ENCODE measurements at places on chromosomes 3 and 15. TPM values are rescaled to one million over a fixed set of nuclear protein-coding genes. Genes with fewer than 3 reads are reported as not detected.

TM4SF1 gene
- 810 TPM for total RNA-seq

P2RY14 gene
- not detected for total RNA-seq

ACTC1 gene
- total RNA-seq, result not detected

PLA2G4E gene
- total RNA-seq, result not detected

GOLGA8O gene
- not detected for total RNA-seq

REC114 gene
- not detected for total RNA-seq

CFAP44 gene
- total RNA-seq, result 5.2 TPM

GRK7 gene
- not detected for total RNA-seq

RBMS3 gene
- total RNA-seq, result 24.0 TPM

CHSY1 gene
- 33.9 TPM for total RNA-seq

METTL6 gene
- total RNA-seq, result 19.6 TPM

CKMT1B gene
- total RNA-seq, result not detected

CD200R1L gene
- total RNA-seq, result not detected

SLC15A2 gene
- 0.29 TPM for total RNA-seq

MOBP gene
- 0.23 TPM for total RNA-seq

KCNMB3 gene
- total RNA-seq, result 2.1 TPM

PLD1 gene
- 47.6 TPM for total RNA-seq

CKMT1A gene
- total RNA-seq, result not detected

ECE2 gene
- total RNA-seq, result not detected

TF gene
- 0.12 TPM for total RNA-seq

UBA7 gene
- 46.2 TPM for total RNA-seq

RSRC1 gene
- total RNA-seq, result 18.3 TPM

GPR149 gene
- total RNA-seq, result not detected

CAND2 gene
- total RNA-seq, result 2.6 TPM

NRROS gene
- total RNA-seq, result 16.4 TPM

GOLGA6D gene
- total RNA-seq, result not detected

OR5K2 gene
- not detected for total RNA-seq

PCSK6 gene
- total RNA-seq, result 19.2 TPM

ACSBG1 gene
- total RNA-seq, result under 0.01 TPM

HPS3 gene
- 14.3 TPM for total RNA-seq

MEX3B gene
- 23.6 TPM for total RNA-seq

LMAN1L gene
- not detected for total RNA-seq

CADPS gene
- not detected for total RNA-seq

PSTPIP1 gene
- total RNA-seq, result not detected

FHIT gene
- 8.1 TPM for total RNA-seq

C2CD4A gene
- total RNA-seq, result 0.05 TPM

GUCA1C gene
- not detected for total RNA-seq

CFAP92 gene
- 1.0 TPM for total RNA-seq

SNX22 gene
- total RNA-seq, result not detected

CFAP20DC gene
- total RNA-seq, result 6.7 TPM

FETUB gene
- not detected for total RNA-seq

LSAMP gene
- total RNA-seq, result 2.1 TPM

RTP3 gene
- total RNA-seq, result not detected

MLF1 gene
- total RNA-seq, result 11.8 TPM

NECTIN3 gene
- total RNA-seq, result 36.0 TPM

ALS2CL gene
- 7.8 TPM for total RNA-seq

SCAANT1 gene
- not detected for total RNA-seq

RASL12 gene
- not detected for total RNA-seq

GRM2 gene
- total RNA-seq, result under 0.01 TPM

KBTBD13 gene
- not detected for total RNA-seq

THRB gene
- 0.06 TPM for total RNA-seq

SNAPC5 gene
- 12.1 TPM for total RNA-seq

All from glomerular endothelial cell (primary cell).